ENCODE measurements at places on chromosomes 16 and 17.

DNA sequence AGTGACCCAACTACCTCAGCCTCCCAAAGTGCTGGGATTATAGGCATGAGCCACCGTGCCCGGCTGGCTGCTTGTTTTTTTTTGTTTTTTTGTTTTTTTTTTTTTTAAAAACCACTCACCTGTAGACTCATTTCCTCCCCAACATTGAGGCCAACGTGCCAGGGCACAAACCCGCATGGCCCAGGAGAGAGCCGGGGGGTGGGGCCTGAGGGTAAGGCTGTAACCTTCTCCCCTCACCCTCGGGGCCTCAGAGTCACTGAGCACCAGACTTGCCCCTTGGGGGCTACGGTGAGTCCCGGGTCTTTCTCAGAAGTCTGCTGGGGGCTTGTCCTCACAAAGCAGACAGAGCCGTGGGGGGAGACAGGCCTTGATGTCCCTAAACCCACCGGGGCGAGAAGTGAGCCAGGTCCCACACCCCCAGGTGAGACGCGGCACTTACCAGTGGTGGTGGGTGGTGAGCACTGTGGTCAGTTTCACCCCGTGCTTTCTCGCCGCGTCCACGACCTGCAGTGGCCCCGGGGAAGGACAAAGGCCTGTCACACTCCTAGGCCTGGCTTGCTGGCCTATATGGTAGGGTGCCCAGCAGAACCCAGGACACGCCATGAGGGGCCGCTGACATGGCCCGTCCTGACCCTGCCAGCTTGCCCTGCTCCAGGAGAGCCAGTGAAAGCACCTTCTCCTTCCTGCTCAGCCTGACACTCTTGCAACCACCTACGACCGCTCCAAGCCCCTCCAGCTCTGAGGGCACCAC lies 4.6 kb downstream of the HAGH start:
- no peak for DNase-seq

DNA sequence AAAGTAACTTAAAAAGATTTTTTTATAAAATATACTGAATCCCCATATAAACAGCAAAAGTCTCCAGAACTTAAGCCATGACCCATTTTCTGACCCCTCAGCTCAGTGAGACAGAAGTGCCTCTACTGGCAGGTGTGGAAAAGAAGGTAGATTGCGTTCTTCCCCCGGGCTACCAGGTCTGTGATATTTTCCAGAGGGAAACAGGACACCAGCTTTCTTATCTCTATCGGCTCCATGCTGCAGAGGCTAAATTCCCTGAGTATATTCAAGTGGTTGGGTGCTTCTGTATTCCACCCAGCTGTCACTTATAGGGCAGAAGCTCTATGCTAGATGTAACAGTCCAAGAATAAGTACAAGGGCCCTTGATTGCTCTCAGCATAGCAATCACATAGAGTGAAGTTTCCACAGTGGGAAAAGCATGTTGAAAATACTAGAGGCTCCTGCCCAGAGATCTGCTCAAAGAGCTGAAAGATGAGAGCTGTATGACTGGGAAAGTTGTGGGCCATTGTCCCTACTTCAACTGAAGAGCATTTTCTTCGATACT lies 687.3 kb downstream of the CDH11 start:
- no peak for DNase-seq

DNA sequence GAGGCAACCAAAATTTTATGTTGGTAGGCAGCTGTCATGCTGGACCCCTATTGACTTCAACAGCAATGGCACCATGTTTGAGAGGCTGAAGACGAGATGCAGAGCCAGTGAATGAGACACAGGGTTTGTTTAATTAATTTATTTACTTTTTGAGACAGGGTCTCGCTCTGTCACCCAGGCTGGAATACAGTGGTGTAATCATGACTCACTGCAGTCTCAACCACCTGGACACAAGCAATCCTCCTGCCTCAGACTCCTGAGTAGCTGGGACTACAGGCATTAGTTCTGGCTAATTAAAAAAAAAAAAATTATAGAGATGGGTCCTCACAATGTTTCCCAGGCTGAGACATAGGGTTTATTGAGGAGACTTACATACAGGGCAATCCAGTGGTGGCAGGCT lies 36.2 kb upstream of the PPM1D start:
- no peak for DNase-seq

DNA sequence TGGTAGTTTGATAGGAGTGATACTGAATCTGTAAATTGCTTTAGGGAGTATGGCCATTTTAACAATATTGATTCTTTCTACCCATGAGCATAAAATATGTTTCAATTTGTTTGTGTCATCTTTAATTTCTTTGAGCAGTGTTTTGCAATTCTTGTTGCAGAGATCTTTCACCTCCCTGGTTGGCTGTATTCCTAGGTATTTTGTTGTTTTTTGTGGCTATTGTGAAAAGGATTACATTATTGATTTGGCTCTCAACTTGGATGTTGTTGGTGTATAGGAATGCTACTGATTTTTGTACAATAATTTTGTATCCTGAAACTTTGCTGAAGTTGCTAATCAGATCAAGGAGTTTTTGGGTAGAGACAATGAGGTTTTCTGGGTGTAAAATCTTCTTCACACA lies 3.2 kb downstream of the KRTAP9-9 start:
- no peak for DNase-seq

DNA sequence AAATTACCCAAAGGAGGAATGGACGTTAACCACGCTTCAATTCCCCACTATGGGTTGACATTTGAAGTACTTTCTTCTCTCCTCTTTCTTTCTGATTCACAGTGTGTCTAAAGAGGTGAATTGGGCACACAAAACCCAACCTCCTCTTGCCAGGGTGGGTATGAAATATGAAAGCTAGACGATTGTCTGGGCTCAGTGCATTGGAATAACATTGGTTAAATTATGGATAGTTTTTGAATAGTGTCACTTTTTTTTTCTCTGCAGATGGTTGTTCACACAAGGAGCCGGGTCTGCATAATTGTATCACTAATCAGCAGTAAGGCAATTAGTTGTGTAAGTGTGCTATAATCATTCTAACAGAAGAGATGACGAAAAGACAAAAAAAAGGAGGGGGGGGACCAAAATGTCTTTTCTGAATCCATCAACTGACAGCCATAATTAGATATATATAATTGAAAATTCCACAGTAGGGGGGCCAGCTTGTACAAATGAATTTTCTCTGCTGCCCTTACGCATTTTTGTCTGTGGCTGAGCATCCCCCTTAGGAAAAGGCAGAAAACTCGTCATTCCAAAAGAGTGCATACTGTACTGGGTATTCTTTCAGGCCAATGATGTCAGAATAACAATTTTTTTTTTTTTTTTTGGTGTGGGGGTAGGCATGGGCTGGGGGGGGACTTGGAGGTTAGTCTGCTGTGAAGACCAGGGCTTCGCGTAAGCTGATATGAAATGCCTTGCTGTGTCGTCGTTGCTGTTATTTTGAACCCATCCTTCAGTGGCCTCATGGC lies 307.5 kb upstream of the SALL1 start:
- DNase-seq = no peak

GRCh38 chr16:85089525-85089924 lies 22.7 kb downstream of the CIBAR2 start:
- DNase-seq = no peak

- DNase-seq = no peak
Observed at GRCh38 chr17:82926081-82926480, 86.3 kb upstream of the ZNF750 start.

DNA sequence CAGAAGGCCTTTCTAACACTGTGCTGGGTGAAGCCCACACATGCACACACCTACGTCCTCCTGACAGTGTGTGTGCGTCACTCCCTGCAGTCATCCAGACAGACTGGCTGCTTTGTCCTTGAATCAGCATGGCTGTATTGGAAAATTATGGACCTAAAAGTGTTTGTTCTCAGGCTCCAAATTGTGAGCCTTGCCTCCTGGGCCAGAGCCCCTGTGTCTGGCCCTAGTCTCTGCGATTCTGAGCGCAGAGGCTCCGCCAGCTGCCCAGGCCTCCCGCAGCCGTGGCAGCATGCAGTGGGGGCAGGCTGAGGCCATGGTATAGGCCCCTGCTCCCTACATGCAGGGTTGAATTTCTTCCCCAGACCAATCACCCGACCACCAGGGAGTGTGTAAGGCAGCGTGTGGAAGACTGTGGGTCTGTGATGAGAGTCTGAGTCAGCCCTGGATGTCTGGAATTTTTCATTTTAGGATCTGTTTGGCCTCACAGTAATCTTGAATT lies 166.9 kb downstream of the LGALS9B start:
- DNase-seq = peak; percentile 20

GRCh38 chr16:70320121-70320520 lies 21.1 kb downstream of the DDX19B start:
- DNase-seq = no peak

DNA sequence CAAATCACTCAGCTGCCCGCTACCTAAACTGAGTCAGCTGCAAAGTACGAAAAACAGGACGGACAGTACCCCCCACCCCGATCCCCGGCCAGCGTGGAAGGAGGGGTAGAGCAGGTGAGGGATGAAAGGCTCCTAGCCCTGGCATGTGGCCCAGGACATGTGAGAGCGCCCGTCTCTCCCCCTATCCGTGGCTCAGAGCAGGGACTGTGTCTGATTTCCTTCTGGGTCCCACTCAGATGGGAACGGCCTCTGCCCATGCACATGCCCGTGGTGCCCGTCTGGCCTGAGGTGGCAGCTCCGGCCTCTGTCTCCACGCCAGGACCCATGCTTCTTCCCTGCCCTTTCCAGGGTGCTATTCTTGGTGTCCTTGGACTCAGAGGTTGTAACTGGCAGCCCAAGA lies 30.2 kb upstream of the RASD1 start:
- no peak for DNase-seq

DNA sequence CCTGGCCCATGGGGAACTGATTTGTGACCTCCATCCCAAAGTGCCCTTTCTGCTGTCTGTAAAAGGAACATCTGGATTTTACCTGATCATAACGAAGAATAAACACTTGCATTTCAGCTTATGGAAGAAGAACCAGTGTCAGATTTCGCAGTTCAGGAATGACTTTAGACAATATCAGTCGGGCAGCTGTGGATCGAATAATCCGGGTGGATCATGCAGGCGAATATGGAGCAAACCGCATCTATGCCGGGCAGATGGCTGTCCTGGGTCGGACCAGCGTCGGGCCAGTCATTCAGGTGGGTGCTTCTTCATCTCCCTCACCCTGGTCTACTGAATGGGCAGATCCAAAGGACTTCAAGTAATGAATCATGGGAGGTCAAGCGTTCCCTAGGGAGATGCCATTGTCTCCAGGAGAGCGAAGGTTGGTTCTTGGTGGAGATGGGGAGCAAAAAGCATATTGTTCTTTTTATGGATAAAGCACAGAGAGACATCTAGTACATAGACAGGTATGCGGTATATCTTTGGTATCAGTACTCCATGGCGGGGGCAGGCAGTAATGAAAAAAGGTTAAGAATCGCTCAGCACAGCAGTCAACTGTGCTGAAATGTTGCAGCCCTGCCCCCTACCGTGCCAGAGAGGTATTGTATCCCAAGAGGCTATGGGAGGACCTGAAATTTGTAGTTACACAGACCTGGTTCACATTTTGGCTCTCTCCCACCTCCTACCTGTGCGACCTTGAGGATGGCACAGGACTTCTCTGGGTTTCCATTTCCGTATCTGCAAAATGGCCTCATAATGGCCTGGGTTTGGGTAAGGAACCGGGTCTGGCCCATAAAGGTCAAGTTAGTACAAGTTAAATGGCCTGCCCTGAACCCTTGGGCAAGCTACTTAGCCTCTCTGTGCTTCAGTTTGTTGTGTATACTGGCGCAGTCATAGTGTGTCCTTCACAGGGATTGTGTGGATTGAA lies 4.7 kb downstream of the COQ7 start:
- peak; percentile 61 for DNase-seq

- peak; percentile 76 for DNase-seq
Observed at GRCh38 chr16:18969050-18969854, 14.5 kb upstream of the TMC7 start.

- DNase-seq = peak; percentile 59
Observed at GRCh38 chr16:86347090-86347489, 163.2 kb upstream of the FOXF1 start.

DNA sequence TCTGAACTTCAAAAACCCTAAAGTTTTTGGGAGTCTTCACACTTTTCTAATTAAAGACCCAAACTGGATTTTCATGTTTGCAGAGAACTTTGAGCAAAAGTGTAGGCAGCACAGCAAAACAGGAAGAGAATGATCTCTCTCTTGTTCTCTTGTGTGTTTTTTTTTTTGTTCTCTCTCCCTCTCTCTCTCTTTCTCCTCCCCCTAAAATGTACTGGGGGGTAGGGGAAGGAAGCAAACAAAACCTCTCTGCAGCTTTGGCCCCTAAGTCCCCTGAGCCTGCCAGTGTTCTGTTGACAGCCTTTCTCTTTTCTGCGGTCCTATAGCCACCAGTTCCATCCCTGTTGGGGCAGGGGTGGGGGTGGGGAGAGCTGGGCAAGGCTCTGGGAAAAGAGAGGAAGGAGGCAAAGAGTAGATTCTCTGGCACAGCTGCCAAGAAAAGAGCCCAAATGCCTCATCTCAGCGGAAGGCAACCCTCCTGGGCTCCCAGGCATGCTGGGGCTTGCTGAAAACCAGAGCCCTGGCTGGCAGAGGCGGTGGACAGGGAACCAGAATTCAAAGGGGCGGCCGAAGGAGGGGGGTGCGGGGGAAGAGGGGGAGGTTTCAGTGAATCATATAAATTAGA lies 295.3 kb downstream of the SOX9 start:
- no peak for DNase-seq

DNA sequence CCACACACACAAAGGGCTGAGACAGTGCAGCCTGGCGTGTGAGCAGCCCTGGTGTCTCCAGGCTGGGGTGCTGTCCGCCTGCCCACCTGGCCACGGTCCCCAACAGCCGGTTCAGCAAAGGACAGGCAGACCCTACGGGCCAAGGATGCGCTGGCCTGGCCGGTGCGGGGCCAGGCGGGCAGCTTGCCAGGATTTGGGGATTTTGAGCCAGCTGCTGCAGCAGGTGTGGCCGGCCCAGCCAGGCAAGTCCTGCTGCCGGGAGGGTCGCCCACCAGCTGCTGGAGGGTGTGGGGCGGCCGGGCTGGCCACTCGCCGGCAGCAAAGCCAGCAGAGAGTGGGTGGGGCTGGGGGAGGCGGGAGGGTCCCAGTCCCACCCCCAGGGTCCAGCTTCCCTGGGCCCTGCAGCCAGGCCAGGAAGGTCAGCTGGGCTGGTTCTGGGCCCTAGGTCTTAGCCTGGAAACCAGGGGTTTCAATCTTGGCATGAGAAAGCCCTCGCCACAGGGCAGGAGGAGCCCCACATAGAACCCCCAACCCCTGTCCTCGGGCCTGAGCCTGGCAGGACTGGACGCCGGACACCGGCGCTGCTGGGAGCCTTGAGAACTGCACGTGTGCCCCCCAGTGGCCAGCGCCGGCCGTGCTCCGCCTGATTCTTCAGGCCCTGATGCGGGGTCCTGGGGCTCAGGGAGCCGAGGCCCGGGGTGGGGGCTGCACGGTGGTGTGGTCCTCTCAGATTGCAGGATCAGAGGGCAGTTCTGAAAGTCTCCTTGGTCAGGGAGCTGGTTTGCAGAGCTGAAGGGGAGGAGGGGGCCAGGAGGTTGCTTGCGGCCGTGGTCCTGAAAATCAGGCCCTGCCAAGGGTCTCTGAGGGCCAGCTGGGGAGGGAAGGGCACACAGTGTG lies 17.6 kb upstream of the SSTR5 start:
- no peak for DNase-seq

GRCh38 chr17:40522961-40523310 lies 21.5 kb upstream of the TNS4 start:
- no peak for DNase-seq

GRCh38 chr16:67650023-67650422 lies 5.1 kb downstream of the CARMIL2 start:
- no peak for DNase-seq
